ENCODE measurements at places on chromosomes 4 and X.
A peak's percentile ranks its signal among the peaks of the same experiment; 100 is the strongest.

GRCh38 chrX:12153741-12154140 is 15.5 kb downstream of the FRMPD4 start:
- no peak overlapping the region for H3K4me3 ChIP-seq
- H3K36me3 ChIP-seq = no peaks in the 10 kb centered on the region
- H3K27me3 ChIP-seq = no peaks in the 10 kb centered on the region
- H3K4me1 ChIP-seq = no peaks in the 10 kb centered on the region
- no peak overlapping the region for H3K27ac ChIP-seq

DNA sequence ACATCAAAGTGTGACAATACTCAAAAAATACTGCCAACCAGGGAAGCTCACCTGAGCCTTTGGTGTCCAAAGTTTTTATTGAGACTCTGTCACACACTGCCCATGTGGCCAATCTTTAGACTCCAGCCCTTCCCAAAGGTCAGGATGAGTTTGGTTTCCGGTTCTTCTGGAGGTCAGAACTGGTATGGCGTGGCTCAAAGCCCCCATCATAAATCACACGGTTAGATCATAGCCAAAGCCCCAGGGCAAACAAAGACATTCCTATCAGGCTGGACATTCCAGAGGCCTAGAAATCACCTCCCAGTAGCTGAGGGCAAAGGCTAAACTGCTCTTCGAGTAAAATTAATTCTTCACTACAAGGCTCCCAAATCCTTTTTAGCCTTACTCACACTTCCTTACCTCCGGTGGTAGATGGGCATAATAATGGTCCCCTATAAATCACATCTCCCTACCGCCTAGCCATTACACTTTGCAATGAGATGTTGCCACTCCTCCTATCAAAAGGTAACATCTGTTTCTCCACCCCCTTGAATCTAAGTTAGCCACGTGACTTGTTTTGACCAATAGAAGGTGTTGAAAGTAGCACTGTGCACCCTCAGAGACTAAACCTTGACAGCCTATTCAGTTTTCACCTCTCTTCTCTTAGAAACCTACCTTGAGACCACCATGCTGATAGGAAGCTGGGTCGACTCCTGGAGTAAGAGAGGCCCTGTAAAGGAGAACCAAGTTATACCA is 137.8 kb upstream of the DUSP21 start:
- DNase-seq = no peak
- no peaks in the 10 kb centered on the region for H3K36me3 ChIP-seq
- no peaks in the 10 kb centered on the region for H3K27me3 ChIP-seq
- H3K27ac ChIP-seq = no peak overlapping the region

GRCh38 chrX:47817421-47817820 is 19.3 kb upstream of the ZNF81 start:
- H3K27ac ChIP-seq = no peak overlapping the region
- no peak overlapping the region for H3K4me3 ChIP-seq
- H3K4me1 ChIP-seq = peaks cover 5% of the 10 kb centered on the region
- no peaks in the 10 kb centered on the region for H3K27me3 ChIP-seq

- peak overlapping the region; percentile 72 for H3K27ac ChIP-seq
- no peak overlapping the region for H3K4me3 ChIP-seq
- H3K36me3 ChIP-seq = no peaks in the 10 kb centered on the region
- no peaks in the 10 kb centered on the region for H3K27me3 ChIP-seq
- no peak for DNase-seq
Measured at GRCh38 chrX:65679071-65679540, 11.7 kb downstream of the MSN start.

DNA sequence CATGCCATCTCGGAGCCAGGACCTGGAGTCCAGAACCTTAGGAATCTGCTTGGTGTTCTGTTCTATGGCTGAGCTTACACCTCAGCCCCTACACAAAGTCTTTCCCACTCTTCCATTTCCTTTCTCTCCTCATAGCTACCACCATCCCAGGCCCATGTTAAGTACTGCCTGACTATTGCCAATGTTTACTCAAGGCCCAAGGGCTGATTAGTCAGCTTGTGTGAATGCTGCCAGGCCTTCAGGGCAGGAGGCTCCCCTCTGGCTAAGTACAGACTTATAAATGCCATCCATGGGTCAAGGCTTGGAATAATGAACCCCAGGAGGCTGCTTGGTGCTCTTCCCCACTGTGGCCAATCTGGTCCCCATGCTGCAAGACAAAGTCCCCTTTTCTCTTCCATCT is 411.6 kb upstream of the MAGEB18 start:
- no peaks in the 10 kb centered on the region for H3K36me3 ChIP-seq
- no peak overlapping the region for H3K4me3 ChIP-seq
- no peaks in the 10 kb centered on the region for H3K4me1 ChIP-seq
- H3K27me3 ChIP-seq = no peaks in the 10 kb centered on the region

DNA sequence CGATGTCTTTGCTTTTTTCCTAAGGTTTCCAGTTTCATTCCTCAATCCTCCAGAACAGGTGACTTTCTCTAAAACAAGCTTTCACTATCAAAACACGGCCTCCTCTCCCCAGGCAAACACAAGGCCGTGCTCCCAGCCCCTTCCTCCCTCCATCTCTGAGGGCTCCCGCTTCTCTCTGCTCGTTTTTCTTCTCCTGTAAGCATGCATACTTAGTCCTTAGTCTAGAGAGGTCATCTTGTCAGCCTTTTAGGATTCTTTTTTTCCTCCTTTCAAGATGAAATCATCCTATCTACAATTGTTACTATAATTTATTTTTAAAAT is 18.7 kb downstream of the DCTD start:
- no peaks in the 10 kb centered on the region for H3K27me3 ChIP-seq
- peaks cover 6% of the 10 kb centered on the region for H3K36me3 ChIP-seq
- no peaks in the 10 kb centered on the region for H3K4me1 ChIP-seq
- H3K27ac ChIP-seq = no peak overlapping the region
- H3K4me3 ChIP-seq = no peak overlapping the region
- DNase-seq = no peak

- H3K36me3 ChIP-seq = no peaks in the 10 kb centered on the region
- no peak for DNase-seq
- H3K27me3 ChIP-seq = no peaks in the 10 kb centered on the region
- H3K4me3 ChIP-seq = no peak overlapping the region
- H3K27ac ChIP-seq = no peak overlapping the region
Measured at GRCh38 chr4:98275145-98275544, 14.0 kb downstream of the RAP1GDS1 start.

GRCh38 chr4:169756971-169757574 is 671 bp downstream of the HPF1 start:
- no peak for DNase-seq
- H3K4me3 ChIP-seq = peak overlapping the region; percentile 59
- H3K27ac ChIP-seq = peak overlapping the region; percentile 78
- H3K27me3 ChIP-seq = peaks cover 3% of the 10 kb centered on the region

- H3K4me1 ChIP-seq = peaks cover 24% of the 10 kb centered on the region
- DNase-seq = peak; percentile 88
- peak within 1 kb of the TSS; percentile 52 for H3K4me3 ChIP-seq
Measured at GRCh38 chrX:49186125-49187027, at the start of gene PRICKLE3. PRICKLE3 (minus strand) TSS chrX:49186373; CDS start chrX:49186297, 76 bp downstream.

GRCh38 chr4:45155081-45155777 is 428.9 kb upstream of the GNPDA2 start:
- H3K4me1 ChIP-seq = no peaks in the 10 kb centered on the region
- no peak overlapping the region for H3K4me3 ChIP-seq
- no peak for DNase-seq
- H3K27ac ChIP-seq = no peak overlapping the region
- H3K27me3 ChIP-seq = no peaks in the 10 kb centered on the region
- H3K36me3 ChIP-seq = no peaks in the 10 kb centered on the region

- H3K27ac ChIP-seq = no peak overlapping the region
- no peak for DNase-seq
- H3K4me3 ChIP-seq = no peak overlapping the region
- no peaks in the 10 kb centered on the region for H3K4me1 ChIP-seq
- H3K36me3 ChIP-seq = no peaks in the 10 kb centered on the region
- H3K27me3 ChIP-seq = no peaks in the 10 kb centered on the region
Measured at GRCh38 chr4:125992891-125993290, 678.1 kb downstream of the FAT4 start.

- no peaks in the 10 kb centered on the region for H3K27me3 ChIP-seq
- no peak for DNase-seq
- no peak overlapping the region for H3K4me3 ChIP-seq
- no peaks in the 10 kb centered on the region for H3K4me1 ChIP-seq
- H3K27ac ChIP-seq = no peak overlapping the region
- no peaks in the 10 kb centered on the region for H3K36me3 ChIP-seq
Measured at GRCh38 chr4:149403081-149403480, 412.6 kb downstream of the IQCM start.

GRCh38 chr4:71538528-71538927 is 199.7 kb downstream of the SLC4A4 start:
- H3K4me1 ChIP-seq = no peaks in the 10 kb centered on the region
- H3K27ac ChIP-seq = no peak overlapping the region
- no peaks in the 10 kb centered on the region for H3K36me3 ChIP-seq
- H3K4me3 ChIP-seq = no peak overlapping the region

DNA sequence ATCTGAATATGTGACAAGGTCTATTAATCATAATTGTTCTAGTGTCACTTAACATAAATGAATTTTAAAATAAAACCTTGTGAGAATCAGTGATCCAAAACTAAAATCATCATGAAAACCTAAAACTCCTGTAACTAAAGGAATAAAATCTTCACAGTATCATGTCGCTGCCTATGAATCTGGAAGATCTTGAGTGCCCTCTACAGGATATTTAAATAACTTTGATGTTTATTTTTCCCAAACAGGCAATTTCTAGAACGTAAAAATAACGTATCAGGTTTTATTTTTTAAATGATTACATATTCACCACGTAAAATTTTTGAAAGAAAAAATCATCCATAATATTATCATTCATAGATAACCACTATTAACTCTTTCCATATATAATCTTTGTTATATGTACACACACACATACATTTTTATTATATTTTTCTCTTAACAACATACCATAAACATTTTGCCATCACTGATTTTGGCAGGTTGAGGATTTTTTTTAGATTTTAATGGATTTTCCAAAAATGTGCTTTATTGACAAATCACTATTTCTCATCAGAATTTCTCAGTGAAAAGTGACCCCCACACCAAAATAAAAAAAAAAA is 79.6 kb downstream of the COMMD8 start:
- H3K4me3 ChIP-seq = no peak overlapping the region
- H3K36me3 ChIP-seq = no peaks in the 10 kb centered on the region
- DNase-seq = no peak

GRCh38 chrX:52166840-52167239 is 17.8 kb upstream of the MAGED4 start:
- H3K4me1 ChIP-seq = no peaks in the 10 kb centered on the region
- H3K27ac ChIP-seq = no peak overlapping the region
- no peaks in the 10 kb centered on the region for H3K27me3 ChIP-seq
- no peak for DNase-seq
- no peak overlapping the region for H3K4me3 ChIP-seq
- H3K36me3 ChIP-seq = no peaks in the 10 kb centered on the region

GRCh38 chrX:40165206-40165605 is 67.4 kb upstream of the BCOR start:
- DNase-seq = no peak
- H3K36me3 ChIP-seq = no peaks in the 10 kb centered on the region
- H3K27ac ChIP-seq = no peak overlapping the region
- H3K4me3 ChIP-seq = no peak overlapping the region
- H3K4me1 ChIP-seq = peaks cover 13% of the 10 kb centered on the region
